ENCODE measurements at places on chromosomes 4 and X. TPM values are rescaled to one million over a fixed set of nuclear protein-coding genes. Genes with fewer than 3 reads are reported as not detected.

DNA sequence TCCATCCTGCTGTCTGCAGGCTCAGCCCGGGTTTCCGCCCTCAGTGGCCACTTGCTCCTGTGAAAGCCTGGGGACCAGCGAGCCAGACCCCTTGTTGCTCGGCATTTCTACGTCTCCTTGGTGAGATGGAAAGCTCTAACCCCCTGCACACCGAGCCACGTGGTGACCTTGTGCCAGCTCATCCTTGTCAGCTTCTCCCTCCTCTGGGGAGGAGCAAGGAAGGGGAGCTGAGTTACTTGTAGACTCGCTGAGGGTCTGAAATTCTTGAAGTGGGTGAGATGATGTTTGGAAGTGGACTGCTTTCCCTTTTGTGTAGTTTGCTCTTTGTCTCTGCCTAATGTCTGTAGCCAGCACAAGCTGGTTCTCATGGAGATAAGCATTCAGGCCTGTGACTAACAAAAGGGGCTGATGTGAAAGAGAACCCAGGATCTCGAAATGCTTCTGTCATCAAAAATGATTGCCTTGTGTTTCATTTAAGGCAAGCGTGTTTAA lies 29.3 kb downstream of the RGS12 start:
- H3K4me1 ChIP-seq: peaks cover 2% of the 10 kb centered on the region
- no peak overlapping the region for H3K4me3 ChIP-seq
- no peak overlapping the region for H3K27ac ChIP-seq

GRCh38 chr4:156638925-156639605 lies 332.5 kb downstream of the PDGFC start:
- H3K27me3 ChIP-seq: no peaks in the 10 kb centered on the region
- peaks cover 6% of the 10 kb centered on the region for H3K4me1 ChIP-seq
- H3K36me3 ChIP-seq: no peaks in the 10 kb centered on the region
- peak; percentile 92 for DNase-seq

SMIM14 gene
- 35.4 TPM for total RNA-seq

GRCh38 chr4:87937523-87937922 lies 38.0 kb upstream of the SPP1 start:
- no peaks in the 10 kb centered on the region for H3K27me3 ChIP-seq
- H3K27ac ChIP-seq: no peak overlapping the region
- H3K36me3 ChIP-seq: no peaks in the 10 kb centered on the region
- H3K4me3 ChIP-seq: no peak overlapping the region
- no peak for DNase-seq

GRCh38 chrX:44889824-44890223 lies 16.8 kb downstream of the KDM6A start:
- no peaks in the 10 kb centered on the region for H3K4me1 ChIP-seq
- H3K27ac ChIP-seq: no peak overlapping the region
- no peaks in the 10 kb centered on the region for H3K36me3 ChIP-seq
- DNase-seq: no peak
- no peak overlapping the region for H3K4me3 ChIP-seq

GRCh38 chrX:41906515-41907187 lies 16.7 kb downstream of the CASK start:
- peak; percentile 65 for DNase-seq
- no peak overlapping the region for H3K4me3 ChIP-seq
- H3K4me1 ChIP-seq: no peaks in the 10 kb centered on the region
- H3K27ac ChIP-seq: no peak overlapping the region
- H3K36me3 ChIP-seq: no peaks in the 10 kb centered on the region

GRCh38 chr4:83889802-83890201 lies 353.9 kb downstream of the GPAT3 start:
- H3K36me3 ChIP-seq: no peaks in the 10 kb centered on the region
- no peaks in the 10 kb centered on the region for H3K4me1 ChIP-seq
- no peak overlapping the region for H3K4me3 ChIP-seq
- H3K27ac ChIP-seq: no peak overlapping the region
- no peaks in the 10 kb centered on the region for H3K27me3 ChIP-seq

- H3K27ac ChIP-seq: no peak overlapping the region
- no peaks in the 10 kb centered on the region for H3K36me3 ChIP-seq
- DNase-seq: peak; percentile 1
- no peaks in the 10 kb centered on the region for H3K27me3 ChIP-seq
Measured at GRCh38 chr4:129545599-129546278, 449.8 kb downstream of the C4orf33 start.

- H3K27ac ChIP-seq: no peak overlapping the region
- no peak for DNase-seq
- no peak overlapping the region for H3K4me3 ChIP-seq
- no peaks in the 10 kb centered on the region for H3K27me3 ChIP-seq
- H3K36me3 ChIP-seq: no peaks in the 10 kb centered on the region
- no peaks in the 10 kb centered on the region for H3K4me1 ChIP-seq
Measured at GRCh38 chr4:41999321-41999720, 9.0 kb downstream of the SLC30A9 start.

- H3K27me3 ChIP-seq: peaks cover 79% of the 10 kb centered on the region
- DNase-seq: no peak
- H3K36me3 ChIP-seq: no peaks in the 10 kb centered on the region
- no peak overlapping the region for H3K27ac ChIP-seq
- H3K4me3 ChIP-seq: no peak overlapping the region
Measured at GRCh38 chr4:110623718-110624397, 981 bp upstream of the PITX2 start.

- H3K4me3 ChIP-seq: peak overlapping the region; percentile 96
- H3K27ac ChIP-seq: peak overlapping the region; percentile 96
- H3K27me3 ChIP-seq: no peaks in the 10 kb centered on the region
- no peak for DNase-seq
Measured at GRCh38 chr4:101348367-101348827, 1.1 kb upstream of the PPP3CA start.

NUP62CL gene
- not detected for total RNA-seq

FGA gene
- not detected for total RNA-seq

MCF2 gene
- total RNA-seq: under 0.01 TPM

GRCh38 chr4:111957997-111958396 lies 187.3 kb upstream of the FAM241A start:
- H3K4me1 ChIP-seq: no peaks in the 10 kb centered on the region
- no peaks in the 10 kb centered on the region for H3K36me3 ChIP-seq
- DNase-seq: no peak
- no peaks in the 10 kb centered on the region for H3K27me3 ChIP-seq

DNA sequence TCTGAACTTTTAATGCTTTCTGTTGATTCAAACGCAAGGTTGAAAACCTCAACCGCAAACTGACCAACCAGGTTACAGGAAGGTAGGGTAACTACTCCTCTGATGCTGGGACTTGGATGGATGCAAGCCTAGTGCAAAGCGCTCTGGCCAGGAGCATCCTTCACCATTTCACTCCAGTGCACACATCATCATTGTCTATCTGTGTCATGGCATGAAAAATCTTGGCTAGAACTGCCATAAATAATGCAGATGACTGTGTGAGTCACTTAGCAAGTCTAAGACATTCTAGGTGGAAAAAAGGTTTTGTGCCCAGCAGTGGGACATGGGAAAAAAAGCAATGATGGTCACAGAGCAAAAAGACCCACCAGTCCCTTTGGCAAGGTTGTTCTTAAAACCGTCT lies 10.9 kb downstream of the ADGRA3 start:
- no peaks in the 10 kb centered on the region for H3K27me3 ChIP-seq
- DNase-seq: peak; percentile 61
- no peak overlapping the region for H3K4me3 ChIP-seq
- no peak overlapping the region for H3K27ac ChIP-seq
- H3K36me3 ChIP-seq: no peaks in the 10 kb centered on the region

- DNase-seq: no peak
- no peak overlapping the region for H3K27ac ChIP-seq
- H3K4me1 ChIP-seq: no peaks in the 10 kb centered on the region
- H3K27me3 ChIP-seq: no peaks in the 10 kb centered on the region
- H3K36me3 ChIP-seq: no peaks in the 10 kb centered on the region
Measured at GRCh38 chrX:40849906-40850823, 114.8 kb upstream of the MED14 start.

DNA sequence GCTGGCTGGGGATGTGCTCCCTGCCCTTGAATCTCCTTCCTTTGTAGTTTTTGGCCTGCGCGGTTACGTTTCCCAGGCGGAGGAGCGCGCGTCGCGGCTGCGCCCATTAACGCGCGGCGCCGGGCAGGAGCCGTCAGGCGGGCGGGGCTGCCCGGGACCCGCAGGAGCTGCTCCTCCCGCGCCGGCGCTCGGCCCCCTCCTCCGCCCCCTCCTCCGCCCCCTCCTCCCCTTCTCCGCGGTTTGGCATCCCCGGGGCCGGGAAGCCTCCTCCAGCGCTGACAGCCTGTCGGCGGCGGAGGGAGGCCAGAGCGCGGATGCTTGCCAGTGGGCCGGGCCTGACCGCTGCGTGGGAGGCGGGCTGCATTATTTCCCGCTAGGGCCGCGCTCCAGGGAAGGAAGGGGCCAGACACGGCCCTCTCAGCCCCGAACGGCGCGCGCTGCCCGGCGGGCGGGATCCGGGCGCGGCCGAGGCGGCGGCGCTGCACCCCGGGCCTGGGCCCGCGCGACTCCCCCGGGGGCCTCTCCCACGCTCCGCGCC lies at the start of gene DCLK2:
Gene DCLK2 (plus strand): TSS at position 405 of the 538 bp plus-strand sequence. CDS start 583 bp downstream, outside the sequence.
- peak within 1 kb of the TSS; percentile 67 for H3K27ac ChIP-seq
- peak within 1 kb of the TSS; percentile 90 for H3K4me3 ChIP-seq
- no peaks in the 10 kb centered on the region for H3K36me3 ChIP-seq
- H3K4me1 ChIP-seq: no peaks in the 10 kb centered on the region

DNA sequence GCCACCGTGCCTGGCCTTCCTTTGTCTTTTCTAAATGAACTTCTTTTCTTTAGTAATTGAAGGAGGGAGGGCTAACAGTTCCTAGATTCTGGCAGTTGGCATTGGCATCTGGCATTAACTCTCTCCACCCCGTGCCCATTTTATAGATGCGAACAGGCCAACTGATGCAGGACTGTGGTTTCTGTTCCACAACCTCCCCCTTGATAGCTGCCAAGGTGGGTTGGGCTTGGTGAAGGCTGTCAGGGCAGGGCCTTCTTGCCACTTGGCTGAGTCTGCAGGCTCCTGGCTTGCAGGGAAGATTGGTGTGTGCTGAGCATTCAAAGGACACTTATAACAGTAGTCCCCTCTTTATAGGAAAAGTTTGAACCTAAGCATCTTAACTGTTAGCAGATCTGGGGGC lies 4.3 kb downstream of the SOWAHD start:
- H3K27ac ChIP-seq: no peak overlapping the region
- H3K36me3 ChIP-seq: no peaks in the 10 kb centered on the region
- no peaks in the 10 kb centered on the region for H3K4me1 ChIP-seq
- no peak for DNase-seq
- H3K4me3 ChIP-seq: no peak overlapping the region

GRCh38 chrX:23390979-23391378 lies 56.3 kb downstream of the PTCHD1 start:
- no peak for DNase-seq
- no peak overlapping the region for H3K27ac ChIP-seq
- no peaks in the 10 kb centered on the region for H3K36me3 ChIP-seq
- no peaks in the 10 kb centered on the region for H3K27me3 ChIP-seq
- H3K4me1 ChIP-seq: no peaks in the 10 kb centered on the region

XKRX gene
- under 0.01 TPM for total RNA-seq

GLRA3 gene
- not detected for total RNA-seq

NXF2 gene
- total RNA-seq: not detected

DNA sequence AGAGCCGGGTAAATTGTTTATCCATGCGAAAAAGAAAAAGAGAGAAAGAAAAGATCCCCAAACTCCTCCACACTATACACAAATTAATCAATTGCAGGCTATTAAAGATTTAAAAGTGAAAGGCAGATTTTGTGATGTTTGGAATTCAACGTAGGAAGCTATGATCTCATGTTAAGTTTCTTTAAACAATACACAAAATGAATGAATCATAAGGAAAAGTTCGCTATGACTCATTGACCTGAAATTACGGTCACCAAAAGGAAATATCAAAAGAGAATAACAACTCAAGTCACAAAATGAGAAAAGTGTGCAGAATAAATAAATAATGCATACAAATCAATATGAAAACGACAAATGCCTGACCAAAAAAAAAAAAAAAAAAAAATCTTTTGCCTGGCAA lies 28.6 kb downstream of the CLNK start:
- H3K27ac ChIP-seq: no peak overlapping the region
- H3K27me3 ChIP-seq: no peaks in the 10 kb centered on the region
- H3K4me1 ChIP-seq: peaks cover 4% of the 10 kb centered on the region
- H3K36me3 ChIP-seq: no peaks in the 10 kb centered on the region
- H3K4me3 ChIP-seq: no peak overlapping the region

GRCh38 chr4:181968371-181968770 lies 274.8 kb upstream of the TENM3 start:
- H3K36me3 ChIP-seq: no peaks in the 10 kb centered on the region
- no peak overlapping the region for H3K27ac ChIP-seq
- H3K4me1 ChIP-seq: no peaks in the 10 kb centered on the region

PHKA1 gene
- total RNA-seq: 9.1 TPM

SYNPO2 gene
- total RNA-seq: 40.1 TPM

- no peaks in the 10 kb centered on the region for H3K27me3 ChIP-seq
- peaks cover 5% of the 10 kb centered on the region for H3K36me3 ChIP-seq
- peak overlapping the region; percentile 76 for H3K4me3 ChIP-seq
- peaks cover 6% of the 10 kb centered on the region for H3K4me1 ChIP-seq
- DNase-seq: no peak
Measured at GRCh38 chr4:1855333-1856070, 454 bp downstream of the LETM1 start.

DNA sequence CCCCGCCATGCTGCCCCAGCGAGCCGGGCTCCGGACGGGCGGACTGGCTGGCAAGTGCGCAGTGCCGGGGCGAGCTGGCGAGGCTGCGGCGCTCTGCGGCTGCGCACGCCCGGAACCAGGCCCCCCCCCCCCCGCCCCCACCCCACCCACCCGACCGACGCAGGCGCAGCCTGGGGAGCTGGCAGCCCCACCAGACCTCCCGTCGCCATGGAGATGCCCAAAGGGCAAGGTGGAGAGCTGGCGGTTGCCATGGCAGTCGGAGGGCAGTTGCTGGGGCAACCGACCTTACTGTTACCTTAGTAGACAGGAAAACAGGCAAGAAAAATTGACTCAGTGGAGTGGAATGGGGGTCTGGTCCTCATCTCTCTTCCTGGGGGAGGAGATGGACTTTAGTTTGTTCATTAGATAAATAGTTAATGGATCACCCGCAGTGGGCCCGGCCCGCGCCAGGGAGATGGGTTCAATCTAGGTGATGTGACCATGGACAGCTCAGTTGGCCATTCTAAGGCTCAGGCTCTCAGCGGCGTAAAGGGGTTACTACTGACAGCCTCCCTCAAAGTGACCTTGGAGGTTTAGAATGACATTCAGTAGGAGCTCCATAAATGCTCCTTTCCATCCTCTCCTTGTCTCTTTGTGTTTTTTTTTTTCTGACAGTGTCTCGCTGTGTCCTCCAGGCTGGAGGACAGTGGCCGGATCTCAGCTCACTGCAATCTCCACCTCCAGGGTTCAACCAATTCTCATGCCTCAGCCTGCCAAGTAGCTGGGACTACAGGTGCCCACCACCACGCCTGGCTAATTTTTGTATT lies at the start of gene PCSK1N:
Gene PCSK1N (minus strand): TSS at position 87 of the 806 bp plus-strand sequence. CDS start 78 bp downstream, at position 9.
- no peaks in the 10 kb centered on the region for H3K36me3 ChIP-seq
- peaks cover 17% of the 10 kb centered on the region for H3K27me3 ChIP-seq
- H3K4me3 ChIP-seq: peak within 1 kb of the TSS; percentile 20
- H3K4me1 ChIP-seq: no peaks in the 10 kb centered on the region
- no peak within 1 kb of the TSS for H3K27ac ChIP-seq

HTN3 gene
- total RNA-seq: not detected

GRCh38 chrX:109859651-109860050 lies 126.6 kb upstream of the ACSL4 start:
- DNase-seq: no peak
- H3K4me1 ChIP-seq: no peaks in the 10 kb centered on the region
- H3K27ac ChIP-seq: no peak overlapping the region
- no peaks in the 10 kb centered on the region for H3K27me3 ChIP-seq
- H3K4me3 ChIP-seq: no peak overlapping the region
